ENCODE measurements at places on chromosomes 5 and 9. TPM values are rescaled to one million over a fixed set of nuclear protein-coding genes. Genes with fewer than 3 reads are reported as not detected.

GRCh38 chr9:114503009-114503408 is 2.3 kb downstream of the WHRN start:
- H3K27me3 ChIP-seq: no peaks in the 10 kb centered on the region
- no peaks in the 10 kb centered on the region for H3K36me3 ChIP-seq
- no peak for DNase-seq
- peak overlapping the region; percentile 89 for H3K4me3 ChIP-seq
- peaks cover 13% of the 10 kb centered on the region for H3K4me1 ChIP-seq

GRCh38 chr5:18098691-18099090 is 464.4 kb downstream of the TAF11L14 start:
- no peaks in the 10 kb centered on the region for H3K27me3 ChIP-seq
- peak overlapping the region; percentile 30 for H3K27ac ChIP-seq
- H3K4me3 ChIP-seq: no peak overlapping the region

DNA sequence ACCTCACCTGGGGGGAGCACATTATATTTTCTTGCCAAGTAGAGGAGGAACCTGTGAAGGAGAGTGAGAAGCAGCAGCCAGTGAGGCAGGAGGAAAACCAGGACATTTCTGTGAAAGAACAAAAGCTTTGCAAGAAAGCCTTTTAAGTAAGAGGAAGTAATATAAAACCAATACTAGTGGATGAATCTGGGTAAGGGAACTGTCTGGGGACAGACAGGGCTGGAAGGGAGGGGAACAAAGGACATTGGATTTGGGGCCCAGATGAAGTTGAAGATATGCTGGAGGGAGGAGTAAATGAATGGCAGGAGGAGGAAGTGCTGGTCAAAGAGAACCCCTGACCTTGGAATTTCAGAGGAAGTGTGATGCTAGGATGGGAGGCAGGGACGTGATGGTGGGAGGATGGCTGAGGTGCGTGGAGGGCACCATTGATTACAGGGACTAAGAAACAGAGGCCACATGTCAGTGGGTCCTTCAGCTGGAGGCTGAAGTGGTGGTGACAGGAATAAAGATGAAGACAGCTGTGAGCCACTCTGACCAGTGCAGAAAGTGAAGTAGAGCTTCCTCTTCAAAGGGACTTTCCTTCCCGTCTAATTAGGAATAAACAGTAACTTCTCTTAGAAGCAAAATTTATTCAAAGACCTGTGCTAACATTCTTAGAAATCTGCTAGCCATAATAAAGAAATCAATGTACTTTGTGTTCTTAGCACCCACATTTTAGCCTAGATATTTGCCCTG is 43.5 kb upstream of the FABP6 start:
- DNase-seq: no peak
- H3K4me1 ChIP-seq: no peaks in the 10 kb centered on the region
- no peaks in the 10 kb centered on the region for H3K36me3 ChIP-seq
- no peak overlapping the region for H3K4me3 ChIP-seq
- no peak overlapping the region for H3K27ac ChIP-seq

DNA sequence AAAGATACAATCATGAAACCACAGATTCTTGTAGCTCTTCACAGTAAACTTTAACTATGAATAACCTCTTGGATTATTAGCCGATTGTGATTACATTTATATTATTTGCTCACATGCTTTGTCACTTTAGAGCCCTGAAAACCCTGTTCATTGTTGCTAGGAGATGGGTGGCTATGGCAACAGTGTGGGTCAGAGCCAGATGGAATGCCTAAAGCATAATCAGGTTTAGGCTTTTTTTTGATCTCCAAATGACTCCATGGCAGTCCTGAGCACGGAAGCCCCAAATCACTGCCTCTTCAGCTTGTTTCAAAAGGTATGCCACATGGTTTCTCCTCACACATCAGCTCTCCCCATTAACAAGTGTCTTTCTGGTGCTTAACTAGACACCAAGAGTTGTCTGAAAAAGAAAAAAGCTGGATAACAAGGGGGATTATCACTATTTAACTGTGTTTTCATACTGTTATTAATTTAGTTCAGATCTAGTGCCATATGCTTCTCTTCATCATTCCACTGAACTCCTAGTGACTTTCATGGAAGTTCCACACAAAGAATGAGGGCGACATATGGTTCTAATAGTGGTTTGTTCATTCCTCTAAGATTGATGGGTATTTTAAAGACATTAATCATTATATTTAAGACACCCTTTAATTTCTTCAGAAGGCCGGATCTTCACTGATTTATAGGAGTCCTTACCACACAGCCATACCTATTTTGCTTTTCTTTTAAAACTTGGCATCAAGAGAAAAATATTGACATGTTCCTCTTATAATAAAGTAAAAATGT is 88.8 kb upstream of the PAM start:
- H3K4me1 ChIP-seq: peaks cover 14% of the 10 kb centered on the region
- H3K27me3 ChIP-seq: no peaks in the 10 kb centered on the region
- DNase-seq: no peak
- H3K4me3 ChIP-seq: no peak overlapping the region
- H3K36me3 ChIP-seq: no peaks in the 10 kb centered on the region

DNA sequence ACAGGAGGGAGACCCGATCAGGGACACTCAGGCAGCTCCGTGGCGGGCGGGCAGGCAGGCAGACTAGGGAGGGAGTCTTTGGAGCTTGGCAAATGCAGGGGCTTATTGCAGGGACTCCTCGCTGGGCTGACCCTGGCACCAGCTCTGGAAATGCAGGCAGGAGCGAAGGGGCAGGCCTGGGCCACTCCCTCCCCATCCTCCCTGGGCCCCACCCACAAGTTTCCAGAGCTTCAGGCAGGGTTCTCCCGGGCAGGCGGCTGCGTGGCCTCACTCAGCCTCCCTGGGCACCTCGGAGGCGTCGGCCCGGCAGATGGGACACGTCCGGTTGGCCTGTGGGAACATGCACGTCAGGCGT is 8.5 kb downstream of the RNF44 start:
- H3K27ac ChIP-seq: no peak overlapping the region
- no peak overlapping the region for H3K4me3 ChIP-seq
- H3K36me3 ChIP-seq: peaks cover 56% of the 10 kb centered on the region
- peak; percentile 48 for DNase-seq
- H3K4me1 ChIP-seq: peaks cover 5% of the 10 kb centered on the region

- H3K27me3 ChIP-seq: no peaks in the 10 kb centered on the region
- DNase-seq: no peak
- H3K27ac ChIP-seq: no peak overlapping the region
- no peaks in the 10 kb centered on the region for H3K4me1 ChIP-seq
- no peak overlapping the region for H3K4me3 ChIP-seq
These were observed 125.3 kb upstream of the CDKN2B start for GRCh38 chr9:22134390-22134789.

DNA sequence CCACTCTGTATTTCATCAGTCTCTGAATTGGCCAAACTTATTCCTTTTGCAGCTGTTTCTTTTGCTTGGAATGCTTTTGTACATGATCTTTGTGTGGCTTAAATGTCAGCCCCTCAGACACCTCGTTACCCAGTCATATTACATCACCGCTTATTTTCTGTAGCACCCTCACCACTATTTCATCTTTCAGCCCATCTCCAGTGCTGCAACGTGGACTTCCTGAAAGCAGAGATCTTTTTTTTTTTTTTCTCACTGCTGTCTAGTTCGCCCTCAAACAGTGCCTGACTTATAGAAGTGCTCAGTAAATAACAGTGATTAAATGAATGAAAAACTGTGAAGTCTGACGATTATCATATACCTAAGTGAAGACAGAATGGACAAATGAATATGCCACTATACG is 835 bp downstream of the SRA1 start:
- H3K4me1 ChIP-seq: no peaks in the 10 kb centered on the region
- H3K27ac ChIP-seq: no peak overlapping the region
- H3K4me3 ChIP-seq: peak overlapping the region; percentile 85
- H3K27me3 ChIP-seq: no peaks in the 10 kb centered on the region
- DNase-seq: no peak
- peaks cover 37% of the 10 kb centered on the region for H3K36me3 ChIP-seq

- no peaks in the 10 kb centered on the region for H3K4me1 ChIP-seq
- H3K36me3 ChIP-seq: no peaks in the 10 kb centered on the region
- no peak overlapping the region for H3K27ac ChIP-seq
- no peaks in the 10 kb centered on the region for H3K27me3 ChIP-seq
- H3K4me3 ChIP-seq: no peak overlapping the region
These were observed 2370.8 kb upstream of the WWC1 start for GRCh38 chr5:165920655-165921054.

DNA sequence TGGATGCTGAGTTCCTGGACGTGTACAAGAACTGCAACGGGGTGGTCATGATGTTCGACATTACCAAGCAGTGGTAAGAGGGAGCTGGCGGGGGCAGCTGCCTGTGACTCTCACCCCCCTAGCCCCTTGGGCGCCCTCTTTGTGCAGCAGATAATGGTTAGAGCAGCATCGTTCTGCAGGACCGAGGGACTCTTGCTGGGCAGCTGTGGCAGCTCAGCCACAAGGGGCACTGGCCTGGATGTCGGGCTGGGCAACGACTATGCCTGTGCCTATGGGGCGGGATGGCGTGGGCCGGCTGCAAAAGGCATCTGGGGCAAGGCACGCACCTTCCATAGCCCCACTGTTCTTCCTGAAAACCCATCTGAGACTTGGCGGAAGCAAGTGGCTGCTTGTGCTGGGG is 12.9 kb upstream of the AJM1 start:
- no peaks in the 10 kb centered on the region for H3K4me1 ChIP-seq
- H3K4me3 ChIP-seq: no peak overlapping the region
- H3K36me3 ChIP-seq: peaks cover 77% of the 10 kb centered on the region
- H3K27me3 ChIP-seq: no peaks in the 10 kb centered on the region
- no peak for DNase-seq

DNA sequence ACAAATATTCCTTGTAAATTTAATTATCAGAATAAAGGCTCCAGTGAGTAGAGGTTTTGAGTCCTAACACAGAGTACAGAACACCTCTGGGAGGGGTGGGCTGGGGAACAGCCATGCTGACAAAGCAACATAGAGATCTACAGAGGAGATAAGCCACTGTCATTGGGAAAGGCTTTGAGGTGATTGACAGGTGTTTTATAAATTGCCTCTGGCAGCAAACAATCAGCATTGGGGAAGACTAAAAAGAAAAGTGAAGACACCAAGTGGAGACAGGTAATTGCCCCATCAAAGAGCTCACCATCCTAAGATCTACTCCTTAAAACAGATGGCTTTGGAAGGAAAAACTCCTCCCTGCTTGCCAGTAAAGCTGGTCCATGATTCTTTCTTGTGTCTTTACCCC is 189.7 kb upstream of the TLE4 start:
- no peak overlapping the region for H3K27ac ChIP-seq
- H3K4me1 ChIP-seq: no peaks in the 10 kb centered on the region
- H3K36me3 ChIP-seq: no peaks in the 10 kb centered on the region

DNA sequence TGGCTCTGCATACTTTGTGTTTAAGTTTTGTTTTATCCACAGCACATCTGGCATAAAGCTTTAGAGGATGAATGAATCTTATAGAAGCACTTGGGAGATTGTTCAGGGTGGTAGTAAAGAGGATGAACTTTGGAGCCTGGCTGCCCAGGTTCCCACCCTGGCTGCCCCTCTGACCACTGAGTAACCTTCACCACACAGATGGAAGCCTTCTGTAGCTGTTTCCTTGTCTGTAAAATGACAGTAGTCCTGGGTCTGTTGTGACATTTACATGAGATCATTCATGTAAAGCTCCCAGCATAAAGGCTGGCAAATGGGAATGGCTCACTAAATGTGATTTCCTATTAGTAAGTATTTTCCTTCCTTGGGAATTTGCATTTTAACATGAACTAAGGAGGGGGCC is 85.7 kb upstream of the FAM169A start:
- no peak overlapping the region for H3K27ac ChIP-seq
- H3K27me3 ChIP-seq: no peaks in the 10 kb centered on the region
- no peak overlapping the region for H3K4me3 ChIP-seq

- H3K27me3 ChIP-seq: no peaks in the 10 kb centered on the region
- no peaks in the 10 kb centered on the region for H3K36me3 ChIP-seq
- no peak for DNase-seq
These were observed 1095.1 kb downstream of the DTWD2 start for GRCh38 chr5:117893211-117893610.

DNA sequence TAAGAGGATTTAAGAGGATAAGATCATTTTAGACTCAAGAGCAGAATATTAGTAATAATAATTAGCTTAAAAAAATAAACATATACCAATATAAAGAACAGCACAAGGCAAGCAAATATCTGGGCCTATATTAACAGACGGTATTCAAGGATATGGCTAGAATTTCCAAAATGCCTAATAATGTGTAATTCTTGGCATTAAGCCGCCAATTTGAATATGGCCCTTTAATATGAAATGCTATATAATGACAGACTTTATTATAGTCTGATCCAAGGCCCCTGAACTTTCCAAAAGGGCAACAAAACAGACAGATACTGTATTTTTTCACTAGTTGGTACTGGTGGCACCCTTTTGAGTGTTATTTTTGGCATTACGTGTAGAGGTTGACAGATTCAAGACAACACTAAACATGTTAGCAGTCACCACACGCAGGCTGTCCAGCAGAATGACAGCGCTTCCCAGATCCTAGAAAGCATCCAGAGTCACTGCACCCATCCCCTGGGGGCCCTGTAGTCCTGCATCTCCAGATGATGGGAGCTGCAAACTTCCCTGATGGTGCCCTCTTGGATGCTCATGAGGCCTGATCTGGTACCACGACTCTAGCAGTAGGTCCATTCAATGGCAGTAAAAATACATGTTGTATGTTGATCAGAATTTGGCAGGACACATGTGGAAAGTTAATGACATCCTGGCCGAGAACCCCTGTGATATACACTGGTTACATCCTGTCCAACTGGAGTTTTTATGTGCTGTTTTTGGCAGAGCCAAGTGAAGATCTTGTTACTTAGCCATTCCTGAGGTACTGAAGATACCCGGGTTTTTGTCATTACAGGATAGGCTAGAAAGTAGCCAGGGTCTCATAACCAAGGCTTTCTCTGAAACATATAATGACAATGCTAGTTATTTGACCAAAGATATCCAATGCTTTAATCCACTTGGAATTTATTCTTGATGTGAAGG is 1.7 kb upstream of the ABL1 start:
- H3K36me3 ChIP-seq: no peaks in the 10 kb centered on the region
- peaks cover 6% of the 10 kb centered on the region for H3K4me1 ChIP-seq
- no peak overlapping the region for H3K27ac ChIP-seq
- no peak for DNase-seq

DNA sequence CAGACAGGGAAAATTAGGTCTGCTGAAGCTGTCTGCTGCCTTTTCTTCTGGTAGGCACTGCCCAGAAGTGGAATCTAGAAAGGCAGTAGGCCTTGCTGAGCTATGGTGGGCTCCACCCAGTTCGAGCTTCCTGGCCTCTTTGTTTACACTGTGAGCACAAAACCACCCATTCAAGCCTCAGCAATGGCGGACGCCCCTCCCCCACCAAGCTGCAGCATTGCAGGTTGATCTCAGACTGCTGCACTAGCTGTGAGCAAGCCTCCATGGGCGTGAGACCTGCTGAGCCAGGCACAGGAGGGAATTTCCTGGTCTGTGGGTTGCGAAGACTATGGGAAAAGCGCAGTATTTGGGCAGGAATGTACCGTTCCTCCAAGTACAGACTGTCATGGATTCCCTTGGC is 18.5 kb downstream of the AGTPBP1 start:
- peak; percentile 93 for DNase-seq
- peak overlapping the region; percentile 49 for H3K4me3 ChIP-seq
- H3K27ac ChIP-seq: no peak overlapping the region

The C5orf24 gene
- 32.3 TPM for total RNA-seq

The BTNL3 gene
- total RNA-seq: not detected

The PCDH12 gene
- not detected for total RNA-seq

The EQTN gene
- not detected for total RNA-seq
